ENCODE measurements at places on chromosomes 16 and 17.

DNA sequence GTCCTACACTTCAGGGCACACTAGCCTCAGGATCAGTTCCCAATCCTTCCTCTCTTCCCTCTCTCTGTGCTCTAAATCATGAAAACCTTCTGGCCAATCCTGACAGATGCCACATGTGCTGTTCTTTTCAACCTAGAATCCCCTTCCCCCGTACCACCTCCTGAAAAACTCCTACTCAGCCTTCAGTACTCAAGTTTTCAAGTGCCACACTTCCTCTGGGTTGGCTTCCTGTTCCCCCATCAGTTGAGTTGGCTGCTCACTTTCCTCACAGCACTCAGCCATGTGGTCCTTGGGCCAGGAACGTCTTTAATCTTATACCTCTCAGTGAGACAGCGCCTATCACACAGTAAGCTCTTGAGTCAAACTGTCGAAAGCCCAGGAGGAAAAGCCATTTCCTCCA, 3.3 kb downstream of the ASPHD1 start:
- no peak for DNase-seq

DNA sequence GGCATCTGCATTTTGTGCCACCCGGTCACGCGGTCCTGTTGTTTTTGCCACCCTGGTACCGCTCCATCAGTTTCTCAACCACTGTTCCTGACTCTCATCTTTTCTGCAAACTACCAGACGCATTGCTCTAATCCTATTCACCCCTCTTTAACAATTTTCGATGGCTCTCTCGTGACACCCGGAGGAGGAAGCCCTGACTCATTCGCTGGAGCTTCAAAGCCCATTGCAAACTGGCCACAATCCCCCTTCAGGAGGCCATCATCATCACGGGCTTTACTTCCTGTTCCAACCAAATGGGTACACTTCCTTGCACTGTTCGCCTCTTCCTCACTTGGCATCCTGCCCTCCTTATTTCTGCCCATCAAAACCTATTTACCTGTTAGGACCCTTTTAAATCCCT, 155.3 kb downstream of the RGS9 start:
- no peak for DNase-seq

GRCh38 chr16:79592186-79592585, 8.4 kb downstream of the MAF start:
- no peak for DNase-seq

DNA sequence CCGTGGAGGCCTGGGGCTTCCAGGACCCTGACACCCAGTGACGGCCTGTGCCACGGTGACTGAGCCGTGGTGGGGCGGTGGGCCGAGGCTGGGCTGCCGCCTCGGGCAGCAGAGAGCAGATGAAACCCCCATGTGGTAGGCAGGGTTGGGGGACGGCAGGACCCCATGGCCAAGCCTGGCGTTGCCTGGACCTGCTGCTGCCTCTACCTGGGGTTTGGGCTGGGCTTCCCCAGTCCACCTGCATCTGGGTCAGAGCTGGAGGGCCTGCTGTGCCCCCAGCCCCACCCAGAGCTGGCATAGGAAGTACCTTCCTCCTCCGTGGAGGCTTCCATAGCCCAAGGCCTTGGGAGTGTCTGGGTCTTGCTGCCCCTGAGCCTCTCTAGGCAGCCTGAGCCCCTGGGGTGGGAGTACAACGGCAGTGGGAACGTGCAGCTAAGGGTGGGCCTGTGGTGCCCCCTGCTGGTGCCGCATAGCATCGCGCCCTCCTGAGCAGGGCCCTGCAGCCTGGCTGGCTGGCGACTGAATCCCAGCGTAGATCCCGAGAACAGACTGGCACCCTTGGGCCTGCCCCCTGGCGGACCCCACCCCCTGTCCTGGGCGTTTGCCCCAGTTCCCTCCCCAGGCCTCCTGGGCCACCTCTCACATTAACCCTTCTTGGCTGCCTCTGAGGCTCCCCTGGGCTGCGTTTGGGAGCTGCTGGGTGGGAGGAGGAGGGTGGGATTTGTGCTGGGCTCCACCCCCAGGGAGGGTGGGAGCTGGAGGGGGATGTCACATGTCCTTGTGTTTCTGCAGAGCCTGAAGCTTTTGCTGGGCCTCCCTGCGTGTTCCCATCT, 12.6 kb upstream of the ATP6V0C start:
- peak; percentile 93 for DNase-seq

DNA sequence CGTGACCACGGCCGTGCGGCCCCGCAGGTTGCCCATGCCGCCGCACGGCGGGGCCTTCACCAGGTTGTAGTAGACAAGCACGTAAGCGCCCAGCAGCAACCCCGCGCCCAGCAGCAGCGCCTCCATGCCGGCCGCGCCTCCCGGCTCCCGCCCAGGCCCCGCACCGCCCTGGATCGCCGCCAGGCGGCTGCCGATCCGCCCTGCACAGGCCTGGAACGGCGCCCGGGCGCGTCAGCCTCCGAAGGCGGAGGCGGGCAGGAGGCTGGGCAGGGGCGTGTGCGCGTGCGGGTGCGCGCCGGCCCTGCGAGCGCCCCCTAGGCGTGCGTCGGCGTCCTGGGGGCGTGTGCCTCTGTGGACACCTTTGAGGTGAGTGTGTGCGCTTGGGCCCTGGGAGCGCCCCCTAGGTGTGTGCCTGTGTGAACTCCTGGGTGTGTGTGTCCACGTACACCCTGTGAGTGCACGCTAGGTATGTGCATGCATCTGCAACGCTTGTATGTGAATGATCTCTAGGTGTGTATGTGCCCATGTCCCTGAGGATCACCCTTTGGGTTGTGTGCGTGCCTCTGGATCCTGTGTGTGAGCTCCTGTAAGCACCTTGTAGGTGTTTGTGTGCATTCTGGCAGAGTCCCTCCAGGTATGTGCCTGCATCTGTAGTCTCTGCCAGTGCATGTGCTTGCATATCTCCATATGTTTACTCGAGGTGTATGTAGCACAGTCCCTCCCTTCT, at the start of gene DHRS13:
DHRS13 (minus strand) TSS at position 261 of the 727 bp plus-strand sequence; CDS start at position 126, 135 bp downstream.
- peak; percentile 93 for DNase-seq

- DNase-seq, result no peak
Observed at GRCh38 chr16:6611535-6611934, 721.1 kb upstream of the RBFOX1 start.

DNA sequence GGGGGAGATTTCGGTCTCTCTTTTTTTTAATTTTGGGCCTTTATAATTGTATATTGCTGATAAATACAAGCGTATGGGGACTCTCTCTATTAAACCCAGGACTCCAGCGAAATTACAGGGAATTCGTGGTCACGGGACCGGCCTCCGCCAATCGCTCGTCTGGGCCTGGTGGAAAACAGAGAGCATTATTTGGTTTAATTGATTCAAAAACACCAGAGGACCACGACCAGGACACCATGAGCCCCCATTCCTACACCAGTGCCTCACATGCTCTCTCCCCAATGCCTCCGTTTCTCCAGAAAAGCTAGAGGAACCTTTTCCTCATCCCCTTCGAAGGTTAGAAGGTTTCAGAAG, at the start of gene HOXB2:
HOXB2 (minus strand) TSS at position 88 of the 354 bp plus-strand sequence. CDS start 198 bp downstream, outside the sequence.
- DNase-seq, result no peak

DNA sequence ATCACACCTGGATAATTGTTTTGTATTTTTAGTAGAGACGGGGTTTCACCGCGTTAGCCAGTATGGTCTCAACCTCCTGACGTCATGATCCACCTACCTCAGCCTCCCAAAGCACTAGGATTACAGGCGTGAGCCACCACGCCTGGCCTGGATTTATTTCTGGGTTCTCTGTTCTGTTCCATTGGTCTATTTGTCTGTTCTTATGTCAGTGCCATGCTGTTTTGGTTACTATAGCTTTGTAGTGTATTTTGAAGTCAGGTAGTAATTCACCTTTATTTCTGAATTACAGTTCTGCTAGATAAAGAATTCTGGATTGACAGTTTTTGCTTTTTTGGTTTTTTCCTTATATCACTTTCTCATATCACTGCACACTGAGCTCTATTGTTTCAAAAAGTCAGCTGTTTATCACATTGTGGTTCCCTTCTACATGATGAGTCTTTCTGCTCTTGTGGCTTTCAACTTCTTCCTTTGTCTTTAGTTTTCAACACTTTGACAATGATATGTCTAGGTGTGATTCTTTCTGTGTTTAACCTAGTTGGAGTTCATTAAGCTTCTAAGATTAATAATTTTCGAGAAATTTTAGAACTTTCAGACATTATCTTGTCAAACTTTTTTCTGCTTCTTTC, 98.2 kb downstream of the CA4 start:
- no peak for DNase-seq

DNA sequence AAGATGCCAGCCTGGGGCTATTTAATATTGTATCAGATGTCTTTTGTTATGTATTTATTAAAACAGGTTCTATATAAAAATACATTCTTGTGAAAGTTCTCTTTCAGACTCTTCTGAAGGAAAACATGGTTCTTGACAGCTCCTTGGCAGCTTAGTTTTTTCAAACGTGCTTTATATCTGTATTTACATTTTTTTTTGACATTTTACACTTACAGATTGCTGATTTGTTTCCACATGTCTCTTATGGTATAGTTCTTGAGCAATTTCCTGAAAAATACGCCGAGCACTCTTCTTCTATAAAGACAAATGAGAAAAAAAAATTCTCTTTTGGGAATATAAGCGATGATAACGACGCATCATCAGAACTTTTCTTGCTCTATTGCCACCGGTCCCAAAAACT, 9.5 kb downstream of the IGSF6 start:
- no peak for DNase-seq

- DNase-seq, result no peak
Observed at GRCh38 chr17:78185981-78186691, 716 bp downstream of the TK1 start.

DNA sequence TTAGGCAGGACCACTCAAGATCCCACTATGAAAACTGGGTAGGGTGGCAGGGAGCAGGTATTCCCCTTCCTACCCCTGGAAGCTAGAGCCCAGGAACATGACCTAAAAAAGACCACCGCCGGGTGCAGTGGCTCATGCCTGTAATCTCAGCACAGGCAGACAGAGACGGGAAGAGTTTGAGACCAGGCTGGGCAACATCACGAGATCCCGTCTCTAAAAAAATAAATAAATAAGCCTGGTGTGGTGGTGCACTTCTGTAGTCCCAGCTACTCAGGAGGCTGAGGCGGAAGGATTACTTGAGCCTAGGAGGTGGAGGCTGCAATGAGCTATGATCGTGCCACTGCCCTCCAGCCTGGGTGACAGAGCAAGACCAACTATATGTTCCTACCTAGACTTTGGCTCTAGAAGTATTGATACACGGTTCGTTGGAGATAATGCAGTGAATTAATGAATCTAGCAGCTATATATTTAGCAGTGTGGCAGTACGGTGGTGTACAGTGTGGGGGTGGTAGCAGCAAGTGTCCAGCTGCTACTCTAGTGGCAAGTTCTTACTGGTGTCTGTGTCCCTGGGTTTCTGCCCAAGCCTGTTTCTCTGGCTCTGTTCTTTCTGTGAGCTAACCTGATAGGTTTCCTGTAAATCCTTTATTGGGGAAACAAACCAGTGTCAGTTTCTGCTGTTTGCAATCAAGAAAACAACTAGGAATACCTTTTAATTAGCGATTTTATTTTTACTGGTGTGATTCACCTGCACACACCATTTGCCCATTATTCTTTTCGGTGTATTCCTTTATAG, 3.3 kb upstream of the USP31 start:
- no peak for DNase-seq

GRCh38 chr16:67632415-67633172, 12.3 kb upstream of the CARMIL2 start:
- no peak for DNase-seq

DNA sequence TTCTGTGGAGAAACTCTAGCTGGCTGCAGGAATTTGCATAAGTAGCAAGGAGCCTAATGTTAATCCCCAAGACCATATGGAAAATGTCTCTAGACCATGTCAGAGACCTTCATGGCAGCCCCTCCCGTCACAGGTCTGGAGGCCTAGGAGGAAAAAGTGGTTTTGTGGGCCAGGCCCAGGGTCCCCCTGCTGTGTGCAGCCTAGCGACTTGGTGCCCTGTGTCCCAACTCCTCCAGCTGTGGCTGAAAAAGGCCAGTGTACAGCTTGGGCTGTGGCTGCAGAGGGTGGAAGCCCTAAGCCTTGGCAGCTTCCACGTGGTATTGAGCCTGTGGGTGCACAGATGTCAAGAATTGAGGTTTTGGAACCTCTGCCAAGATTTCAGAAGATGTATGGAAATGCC, 306.9 kb upstream of the CA10 start:
- DNase-seq, result no peak

DNA sequence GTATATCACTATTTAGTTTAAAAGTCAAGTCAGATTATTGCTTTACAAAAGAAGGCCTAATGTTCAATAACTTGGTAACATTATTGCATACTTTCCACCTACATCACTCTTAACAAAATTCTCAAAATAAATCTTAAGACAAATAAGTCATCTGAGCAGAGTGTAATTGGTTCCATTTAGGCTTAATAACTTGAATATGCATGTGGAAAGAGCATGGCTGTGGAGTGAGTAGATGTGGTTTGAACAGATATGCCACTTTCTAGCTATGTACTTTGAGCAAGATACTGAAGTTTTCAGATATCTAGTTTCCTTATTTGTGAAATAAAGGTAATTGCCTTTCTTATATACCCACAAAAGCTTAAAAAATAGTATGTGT, 6.7 kb upstream of the EVI2A start:
- DNase-seq, result no peak

DNA sequence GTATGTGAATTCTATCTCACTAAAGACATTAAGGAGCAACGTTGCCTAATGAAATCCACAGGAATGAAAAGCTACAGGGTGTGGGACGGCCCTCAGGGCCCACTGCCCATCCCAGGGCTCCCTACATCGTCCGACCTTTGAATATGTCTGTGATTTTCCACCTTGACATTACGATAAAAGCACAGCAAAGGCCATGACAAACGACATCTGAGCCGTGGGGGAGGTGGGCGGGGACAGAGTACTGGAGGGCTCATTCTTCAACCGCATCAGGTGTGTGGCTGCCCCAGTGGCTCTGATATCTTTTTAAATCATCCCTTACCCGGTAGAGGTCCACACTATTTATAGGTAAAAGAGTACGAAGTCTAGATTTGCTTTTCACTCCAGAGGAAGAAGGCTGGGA, 35.1 kb downstream of the LMF1 start:
- DNase-seq, result no peak

DNA sequence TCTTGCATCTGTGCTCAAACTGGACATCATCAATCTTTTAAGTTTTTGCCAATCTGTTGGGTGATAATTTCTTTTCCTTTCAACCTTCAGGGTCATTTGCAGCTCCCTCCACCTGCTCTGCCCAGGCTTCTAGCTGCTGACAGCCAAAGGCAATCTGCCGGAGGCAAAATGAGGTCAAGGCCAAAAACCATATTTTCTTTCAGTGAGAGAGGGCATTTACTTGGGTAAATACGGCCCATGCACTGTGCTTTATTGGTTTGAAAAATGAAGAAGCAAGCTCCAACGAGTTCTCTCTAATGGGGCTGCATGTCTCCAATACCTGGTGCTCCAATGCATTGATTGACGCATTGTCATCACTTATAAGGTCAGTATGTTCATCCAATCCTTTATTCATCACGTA, 23.1 kb downstream of the RBFOX1 start:
- DNase-seq, result no peak

DNA sequence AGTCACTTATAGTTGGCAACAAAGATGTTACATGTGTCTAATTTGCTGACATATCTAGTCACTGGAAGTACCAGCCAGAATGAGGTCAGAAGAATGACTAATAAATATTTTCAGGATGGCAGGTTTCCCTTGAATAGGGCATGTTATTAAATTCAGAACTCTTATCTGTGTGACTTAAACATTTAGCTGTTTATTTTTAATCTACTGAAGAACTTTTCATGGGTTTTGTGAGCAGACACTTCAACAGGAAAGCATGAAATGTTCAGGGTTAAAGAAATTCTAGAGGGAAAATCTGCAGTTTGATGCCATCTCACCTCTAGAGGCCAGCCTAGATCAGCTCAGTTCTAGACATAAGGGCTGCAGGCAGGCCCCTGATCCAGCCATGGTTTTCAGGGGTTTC, 13.2 kb downstream of the JPT2 start:
- no peak for DNase-seq

Data from BE2C (cell line).